ENCODE measurements at places on chromosomes 5 and 9.

DNA sequence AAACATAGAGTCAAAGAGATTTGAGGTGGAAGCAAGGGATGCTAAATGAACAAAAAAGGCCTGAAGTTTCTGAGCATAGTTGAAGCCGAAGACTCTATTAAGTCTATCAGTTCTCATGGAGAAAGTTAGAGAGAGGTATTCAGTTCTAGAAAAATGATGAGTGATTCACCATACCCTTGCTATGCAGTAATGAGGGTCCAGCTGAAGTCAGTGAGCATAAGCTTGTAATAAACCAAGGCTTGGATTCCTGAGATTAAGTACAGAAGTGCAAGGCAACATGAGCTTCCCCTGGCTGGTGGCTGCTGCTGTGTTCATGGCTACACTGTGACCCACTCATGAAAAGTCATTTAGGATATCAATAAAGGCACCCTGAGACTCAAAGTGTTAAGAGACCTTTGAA is 129.7 kb upstream of the MTAP start:
- DNase-seq, result no peak

DNA sequence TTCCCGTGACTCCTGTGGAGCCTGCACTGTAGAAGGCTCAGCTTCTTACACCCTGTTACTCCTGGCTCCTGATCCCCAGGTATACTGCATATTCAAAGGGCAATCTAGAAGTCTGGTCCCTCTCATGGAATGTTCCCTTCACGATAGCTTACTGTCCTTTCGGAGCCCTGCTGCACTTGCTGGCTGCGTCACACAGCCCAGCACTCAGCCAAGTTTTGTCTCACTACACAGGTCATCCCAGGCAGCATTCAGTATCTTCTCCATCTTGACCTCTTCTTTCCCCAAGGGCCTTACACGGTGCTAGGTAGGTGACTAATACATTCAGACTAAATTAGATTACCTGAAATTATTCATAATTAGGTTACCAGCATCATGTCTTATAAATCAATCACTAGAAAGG is 123.7 kb downstream of the WDR41 start:
- DNase-seq, result no peak

DNA sequence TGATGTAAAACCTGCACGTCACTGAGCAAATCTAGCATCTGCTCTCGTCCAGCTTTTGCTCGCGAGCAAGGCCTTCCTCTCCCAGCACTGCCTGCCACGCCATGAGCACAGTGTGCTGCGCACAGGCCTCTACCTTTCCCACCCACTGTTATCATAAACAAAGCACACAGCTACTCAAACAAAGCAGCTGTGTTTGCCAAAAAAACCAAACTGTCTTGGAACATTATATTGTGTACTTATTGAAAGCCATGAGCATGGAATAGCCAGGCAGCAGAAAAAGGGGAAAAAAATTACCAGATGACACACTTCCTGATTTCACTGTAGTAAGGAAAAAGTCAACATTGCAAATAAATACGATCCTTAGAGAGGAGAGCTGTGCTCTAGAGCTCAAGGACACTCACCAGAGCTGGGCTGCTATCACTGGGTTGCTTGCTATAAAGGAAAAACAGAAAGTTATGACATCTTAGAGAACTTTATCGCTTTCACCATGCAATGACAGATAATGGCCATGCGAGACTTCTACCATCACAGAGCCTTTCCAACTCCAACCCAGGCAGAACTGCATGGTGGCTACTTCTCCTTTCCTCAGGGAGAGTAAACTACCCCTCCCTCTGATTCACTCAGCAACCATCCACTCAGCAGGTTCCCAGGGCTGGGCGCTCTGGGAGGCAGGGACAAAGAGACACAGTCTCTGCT is 69.6 kb downstream of the EPB41L4B start:
- DNase-seq, result no peak

GRCh38 chr5:146084376-146084775 is 21.0 kb downstream of the PLAC8L1 start:
- DNase-seq, result no peak

GRCh38 chr5:123134653-123135181 is 45.7 kb downstream of the PRDM6 start:
- DNase-seq, result no peak

- no peak for DNase-seq
These were observed 52.2 kb downstream of the GKAP1 start for GRCh38 chr9:83765376-83765775.

GRCh38 chr9:4654084-4654483 is 8.0 kb upstream of the PLPP6 start:
- no peak for DNase-seq

DNA sequence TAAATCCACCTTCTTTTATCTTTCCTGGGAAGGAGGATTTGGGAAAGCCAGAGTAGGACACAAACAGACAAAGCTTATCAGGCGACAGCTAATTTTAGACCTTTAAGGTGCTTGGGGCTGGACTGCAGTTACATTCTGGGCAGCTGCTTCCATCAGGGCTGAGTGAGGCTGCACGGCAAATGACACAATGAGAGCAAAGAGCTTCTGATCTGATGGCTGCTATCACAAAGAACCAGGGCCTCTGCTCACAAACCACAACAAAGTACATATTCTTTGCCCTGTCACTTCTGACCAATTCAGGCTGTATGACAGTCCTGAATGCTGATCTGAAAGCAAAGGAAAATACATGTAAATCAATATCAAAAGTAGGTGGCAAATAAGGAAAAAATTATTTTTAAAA is 93.1 kb downstream of the MRPS27 start:
- no peak for DNase-seq

- DNase-seq, result no peak
These were observed 33.7 kb downstream of the MINAR2 start for GRCh38 chr5:129781594-129781993.

GRCh38 chr5:113162770-113163169 is 186.2 kb downstream of the DCP2 start:
- no peak for DNase-seq

DNA sequence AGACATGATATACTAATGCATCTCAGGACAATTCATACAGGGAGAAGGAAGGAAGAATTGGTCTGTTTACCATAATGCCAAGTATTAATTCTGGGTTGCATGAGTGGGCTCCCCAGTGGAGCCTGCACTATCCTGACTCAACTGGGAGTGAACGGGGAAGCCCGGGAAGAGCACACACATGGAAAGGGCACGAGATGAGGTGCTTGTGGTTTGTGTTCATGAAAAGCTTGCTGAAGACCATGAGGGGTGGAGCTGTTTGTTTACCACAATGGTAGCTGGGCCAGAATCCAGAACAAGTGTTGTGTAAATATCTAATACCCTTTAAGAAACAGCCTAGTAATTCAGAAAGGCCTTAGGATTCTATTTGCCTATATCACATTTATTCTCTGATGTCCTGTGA is 44.6 kb downstream of the POC5 start:
- no peak for DNase-seq

GRCh38 chr5:126961702-126962101 is 68.7 kb downstream of the MARCHF3 start:
- no peak for DNase-seq

GRCh38 chr9:5886114-5886939 is 4.4 kb upstream of the MLANA start:
- peak; percentile 87 for DNase-seq

DNA sequence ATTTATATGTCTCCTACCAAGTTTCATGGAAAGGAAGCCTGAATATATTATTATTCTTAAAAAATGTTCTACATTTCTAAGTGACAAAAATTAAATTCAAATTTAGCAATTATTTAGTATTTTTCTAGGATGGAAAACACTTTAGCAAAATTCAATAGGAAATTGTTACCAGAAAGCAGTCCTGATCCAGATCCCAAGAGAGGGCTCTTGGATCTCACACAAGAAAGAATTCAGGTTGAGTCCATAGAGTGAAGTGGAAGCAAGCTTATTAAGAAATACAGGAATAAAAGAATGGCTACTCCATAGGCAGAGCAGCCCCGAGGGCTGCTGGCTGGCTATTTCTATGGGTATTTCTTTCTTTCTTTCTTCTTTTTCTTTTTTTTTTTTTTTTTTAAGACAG is 44.7 kb downstream of the LRRC70 start:
- DNase-seq, result no peak

GRCh38 chr9:125150349-125151245 is 7.3 kb upstream of the SCAI start:
- DNase-seq, result no peak

DNA sequence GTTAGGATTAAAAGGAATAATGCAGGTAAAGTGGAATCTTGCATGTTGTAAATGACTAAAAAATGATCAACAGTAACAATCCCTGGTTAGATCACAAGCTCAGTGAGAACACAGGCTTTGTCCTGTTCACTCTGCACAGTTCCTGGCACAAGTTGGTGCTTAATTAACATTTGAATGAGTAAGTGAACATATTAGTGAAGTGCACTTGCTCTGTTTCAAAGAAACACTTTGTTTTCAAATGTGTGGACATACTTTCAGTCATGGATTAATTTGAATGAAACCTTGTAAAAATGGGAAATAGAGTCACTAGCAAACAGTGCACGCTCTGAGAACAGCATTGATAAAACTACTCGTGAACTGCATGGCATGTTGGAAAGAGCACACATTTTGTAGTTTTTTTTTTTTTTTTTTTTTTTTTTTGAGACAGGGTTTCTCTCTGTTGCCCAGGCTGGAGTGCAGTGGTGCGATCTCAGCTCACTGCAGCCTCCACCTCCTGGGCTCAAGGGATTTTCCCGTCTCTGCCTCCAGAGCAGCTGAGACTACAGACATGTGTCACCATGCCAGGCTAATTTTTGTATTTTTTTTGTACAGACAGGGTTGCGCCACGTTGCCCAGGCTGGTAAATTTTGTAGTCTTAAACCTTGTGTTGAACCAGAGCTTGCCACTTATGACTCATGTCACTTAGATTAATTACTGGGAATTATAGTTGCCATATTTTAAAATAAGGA is 159.9 kb downstream of the LURAP1L start:
- DNase-seq, result no peak

GRCh38 chr5:136067422-136067821 is 38.6 kb downstream of the TGFBI start:
- no peak for DNase-seq

DNA sequence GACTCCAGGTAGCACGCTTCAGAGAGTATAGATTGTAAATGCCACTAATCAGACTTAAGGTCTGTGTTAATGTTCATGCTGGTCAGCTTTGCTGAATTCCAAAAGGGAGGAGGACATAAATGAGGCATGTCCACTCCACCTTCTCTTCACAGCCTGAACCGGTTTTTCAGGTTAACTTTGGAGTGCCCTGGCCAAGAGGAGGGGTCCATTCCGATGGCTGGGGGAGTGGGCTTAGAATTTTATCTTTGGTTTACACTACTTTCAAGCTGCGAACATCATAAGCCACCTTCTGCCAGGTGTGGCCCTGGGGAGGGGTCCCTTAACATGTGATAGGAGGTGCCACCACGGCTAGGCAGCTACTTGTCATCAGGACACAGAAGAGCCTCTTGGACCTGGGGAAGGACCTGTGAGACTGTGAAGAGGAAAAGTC is 24.2 kb downstream of the ABO start:
- no peak for DNase-seq

DNA sequence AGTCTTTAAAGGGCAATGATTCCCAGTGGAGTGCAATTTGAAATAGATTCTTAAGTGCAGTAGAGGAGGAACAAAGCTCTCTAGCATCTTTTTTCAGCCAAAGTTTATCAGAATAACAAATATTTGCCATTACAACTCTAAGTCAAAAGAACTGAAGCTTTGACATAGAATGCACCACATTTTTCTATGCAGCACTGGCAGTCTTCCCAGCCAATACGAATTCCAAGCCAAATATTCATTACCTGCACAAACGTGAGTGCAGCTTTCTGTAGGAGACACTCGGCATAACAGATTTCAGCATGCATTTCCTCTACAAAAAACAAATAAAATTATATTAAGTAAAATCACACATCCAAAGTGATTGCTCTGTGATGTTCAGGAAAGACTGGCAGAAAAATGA is 103.4 kb downstream of the TTC39B start:
- no peak for DNase-seq

DNA sequence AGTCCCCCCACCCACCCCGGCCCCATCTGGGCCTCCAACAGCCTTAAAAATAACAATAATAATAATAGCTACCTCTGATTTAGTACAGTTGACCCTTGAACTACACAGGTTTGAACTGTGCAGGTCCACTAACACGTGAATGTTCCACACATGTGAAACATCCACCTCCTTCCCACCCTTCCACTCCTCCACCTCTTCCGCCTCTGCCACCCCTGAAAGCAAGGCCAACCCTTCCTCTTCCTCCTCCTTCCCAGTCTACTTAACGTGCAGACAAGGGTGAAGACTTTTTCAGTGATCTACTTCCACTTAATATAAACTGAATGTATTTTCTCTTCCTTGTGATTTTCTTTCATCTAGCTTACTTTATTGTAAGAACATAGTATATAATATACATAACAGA is 10.8 kb downstream of the PDGFRB start:
- DNase-seq, result no peak

DNA sequence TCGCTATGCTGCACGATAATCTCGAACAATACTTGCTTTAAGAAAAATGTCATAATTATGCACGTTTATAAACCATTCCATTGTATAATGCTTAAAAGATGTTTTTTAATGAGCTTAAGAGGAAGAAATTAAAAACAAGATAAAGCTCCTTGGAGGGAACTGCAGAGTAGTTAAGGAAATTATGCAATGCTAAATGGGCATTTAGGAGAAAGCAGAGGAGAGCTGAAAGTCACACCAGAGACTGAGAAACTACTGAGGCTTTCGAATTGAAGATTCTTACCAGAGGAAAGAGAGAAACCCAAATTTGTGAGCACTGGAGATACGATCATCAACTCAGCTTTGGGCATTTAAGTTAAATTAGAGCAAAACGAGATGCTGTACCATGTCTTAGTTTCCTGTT is 119.4 kb downstream of the CDH10 start:
- no peak for DNase-seq

DNA sequence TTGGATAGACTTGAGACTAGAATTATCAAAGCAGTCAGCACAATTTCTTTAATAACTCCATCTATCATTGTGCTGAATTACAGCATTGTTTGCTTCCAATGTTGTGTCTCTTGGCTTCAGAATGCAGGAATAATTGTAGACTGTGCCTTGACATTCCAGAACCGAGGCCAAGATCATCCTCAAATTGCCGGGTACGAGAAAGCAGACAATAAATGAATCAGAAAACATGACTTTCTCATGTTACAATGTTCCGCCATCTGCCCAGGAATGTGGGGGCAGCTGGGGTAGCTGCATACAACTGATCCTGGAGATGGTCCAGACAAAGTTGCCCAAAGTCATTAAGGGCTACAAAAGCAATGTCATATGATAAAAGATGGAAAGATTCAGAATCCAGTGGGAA is 206.2 kb upstream of the SGCD start:
- no peak for DNase-seq

DNA sequence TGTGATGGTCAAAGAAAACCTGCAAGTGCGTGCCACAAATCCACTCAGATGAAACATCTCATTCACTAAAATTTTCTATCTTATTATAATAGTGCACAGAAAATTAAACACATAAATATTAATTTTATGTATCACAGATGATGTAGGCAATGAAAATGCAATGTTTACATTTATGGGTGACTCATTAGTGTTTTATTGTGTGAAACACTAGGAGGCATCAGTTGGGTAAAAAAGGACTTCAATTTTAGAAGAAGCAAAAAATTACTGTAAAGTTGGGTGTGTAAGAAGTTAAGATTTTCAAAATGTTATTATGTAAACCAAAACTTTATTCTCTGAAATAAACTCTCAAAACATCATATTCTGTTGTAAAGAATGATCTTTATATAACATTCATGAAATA is 4.0 kb downstream of the MEF2C start:
- DNase-seq, result no peak

GRCh38 chr5:88808153-88808552 is 74.8 kb downstream of the MEF2C start:
- DNase-seq, result no peak

Data from activated CD4-positive, alpha-beta T cell treated with anti-CD3 and anti-CD28 coated beads, Interleukin-2, amount 50 U/mL, for 16 hours (primary cell).